Ureter (tissue), 1 donor: ENCODE measurements at places on chromosomes 12 and 14.

DNA sequence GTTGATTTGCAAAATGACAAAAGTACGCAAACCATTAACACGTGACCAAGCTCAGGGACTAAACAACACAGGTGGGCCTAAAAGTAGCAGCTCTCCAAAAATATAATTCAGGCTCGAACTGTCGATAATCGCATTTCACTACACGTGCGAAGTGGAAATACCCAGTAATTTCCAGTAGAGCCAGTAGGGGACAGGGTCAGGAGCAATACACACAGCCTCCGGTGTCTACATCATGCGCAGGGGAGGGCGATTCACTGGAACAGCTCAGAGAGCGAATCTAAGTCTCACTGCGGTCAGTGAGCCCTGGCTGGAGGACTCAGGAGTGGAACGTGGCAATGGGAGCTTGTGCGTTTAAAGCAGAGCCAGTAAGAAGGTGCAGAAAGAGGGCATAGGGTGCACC is 40.4 kb downstream of the SETD3 start:
- no peak for DNase-seq

GRCh38 chr12:114404926-114405518 is 922 bp downstream of the TBX5 start:
- DNase-seq: no peak

GRCh38 chr12:122159882-122160281 is 14.1 kb downstream of the IL31 start:
- no peak for DNase-seq

DNA sequence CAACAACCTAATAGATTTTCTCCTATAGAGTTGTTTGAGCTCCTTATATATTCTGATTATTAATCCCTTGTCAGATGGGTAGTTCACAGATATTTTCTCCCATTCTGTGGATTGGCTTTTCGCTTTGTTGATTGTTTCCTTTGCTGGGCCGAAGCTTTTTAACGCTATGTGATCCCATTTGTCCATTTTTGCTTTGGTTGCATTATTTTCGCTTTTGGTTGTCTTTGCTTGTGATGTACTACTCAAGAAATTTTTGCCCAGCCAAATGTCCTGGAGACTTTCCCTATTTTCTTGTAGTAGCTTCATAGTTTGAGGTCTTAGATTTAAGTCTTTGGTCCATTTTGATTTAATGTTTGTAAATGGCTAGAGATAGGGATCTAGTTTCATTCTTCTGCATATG is 258.4 kb upstream of the FAR2 start:
- DNase-seq: no peak

DNA sequence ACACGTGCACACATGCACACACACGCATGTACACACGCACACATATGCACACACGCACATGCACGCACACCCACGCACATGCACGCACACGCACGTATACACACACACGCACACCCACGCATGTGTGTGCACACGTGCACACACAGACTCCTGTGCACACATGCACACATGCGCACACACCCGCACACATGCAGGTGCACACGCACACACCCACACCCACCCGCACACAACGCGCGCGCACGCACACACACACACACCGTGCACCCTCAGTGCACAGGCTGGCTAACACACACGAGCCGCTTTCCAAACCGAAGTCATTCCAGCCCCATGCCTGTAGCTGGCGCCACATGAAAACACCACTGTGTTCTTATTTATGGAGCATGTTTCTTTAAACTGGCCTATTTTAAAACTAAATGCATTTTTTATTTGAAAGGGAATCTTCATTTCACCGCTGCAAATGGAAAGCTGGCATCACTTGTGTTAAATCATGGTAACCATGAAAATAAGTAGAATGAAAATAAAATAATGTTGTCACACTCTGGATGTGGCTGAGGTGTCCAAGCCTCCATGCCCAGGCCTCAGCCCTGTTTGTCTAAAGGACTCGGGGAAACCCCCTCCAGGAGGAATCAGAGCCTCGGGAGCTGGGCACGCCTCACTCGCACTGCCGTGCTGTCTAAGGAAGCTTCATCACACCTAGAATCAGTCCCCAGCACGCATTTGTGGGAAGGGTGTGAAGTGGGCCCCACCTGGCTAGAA is 45.1 kb downstream of the GALNT9 start:
- DNase-seq: no peak

DNA sequence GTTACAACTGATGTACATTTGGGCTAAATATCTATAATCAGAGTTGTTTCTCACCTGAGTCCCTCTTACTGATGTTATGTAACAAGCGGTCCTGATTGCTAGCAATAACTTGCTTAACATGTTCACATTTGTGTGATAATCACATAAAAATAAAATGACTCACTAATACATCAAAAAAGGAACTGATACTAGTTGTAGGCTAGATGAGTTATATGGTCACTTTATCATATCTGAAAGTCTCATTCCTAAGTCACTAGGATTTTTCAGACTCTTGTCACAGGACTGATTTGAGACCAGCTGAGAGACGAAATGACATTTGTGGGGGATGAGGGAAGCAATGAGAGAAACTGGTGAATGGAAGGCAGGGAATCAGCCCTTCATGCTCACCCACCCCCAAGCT is 34.3 kb downstream of the NKX2-1 start:
- DNase-seq: no peak

- DNase-seq: no peak
Observed at GRCh38 chr12:92424338-92424737, 278.5 kb upstream of the PLEKHG7 start.

DNA sequence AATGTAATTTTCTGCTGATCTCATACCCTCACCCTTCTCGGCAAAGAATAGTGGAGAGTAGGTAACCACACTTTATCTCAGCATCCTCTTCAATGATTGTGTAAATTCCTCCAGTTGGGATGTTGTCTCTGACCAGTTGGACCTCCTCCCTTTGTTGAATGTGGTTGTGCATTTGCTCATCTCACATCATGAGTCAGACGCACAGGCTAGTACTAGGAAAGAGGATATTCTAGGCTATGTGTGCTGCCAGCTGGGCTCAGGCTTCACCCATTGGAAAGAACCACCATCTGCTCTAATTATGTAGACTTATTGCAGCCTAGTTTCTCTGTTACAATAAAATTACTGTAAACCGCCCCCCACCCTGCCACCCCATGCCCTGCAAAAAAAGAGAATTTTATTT is 90.3 kb downstream of the LMO3 start:
- no peak for DNase-seq

GRCh38 chr12:18559242-18559641 is 178.6 kb downstream of the PLCZ1 start:
- DNase-seq: no peak

DNA sequence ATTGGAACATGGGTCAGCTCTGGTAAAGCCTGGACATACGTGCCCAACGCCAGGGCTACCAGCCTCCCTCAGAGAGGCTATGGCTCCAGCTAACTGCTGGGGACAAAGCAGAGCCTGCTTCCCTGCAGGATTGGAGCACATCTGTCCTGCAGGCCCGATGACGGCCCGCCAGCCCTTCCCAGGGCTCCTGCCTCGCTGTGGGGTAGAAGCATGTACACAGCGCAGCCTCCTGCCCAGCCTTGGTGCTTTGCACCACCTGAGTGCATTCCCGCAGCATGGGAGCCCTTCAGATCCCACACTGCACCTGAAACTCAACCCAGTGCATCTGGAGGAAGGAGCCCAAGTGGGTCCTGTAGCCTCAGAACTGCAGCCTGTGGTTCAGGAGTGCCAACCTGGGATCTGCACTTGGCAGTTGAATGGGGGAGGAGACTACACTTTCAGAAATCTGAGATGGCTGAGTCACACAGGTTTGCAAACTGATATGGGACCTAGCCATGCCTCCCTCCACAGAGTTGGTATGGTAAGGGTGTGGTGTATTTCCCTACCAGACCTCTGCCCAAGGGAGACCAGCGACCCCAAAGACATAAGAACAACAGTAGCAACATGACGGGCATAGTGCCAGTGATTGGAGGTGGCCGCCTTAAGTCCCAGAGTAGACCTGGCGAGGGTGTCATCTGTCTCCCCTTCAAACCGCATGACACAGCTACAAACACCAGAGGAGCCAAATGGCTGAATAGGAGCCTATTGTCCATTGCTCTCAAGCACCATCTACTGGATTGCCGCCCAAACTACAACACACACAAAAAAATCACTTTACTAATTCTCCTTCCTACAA is 273.9 kb upstream of the MIS18BP1 start:
- DNase-seq: no peak

DNA sequence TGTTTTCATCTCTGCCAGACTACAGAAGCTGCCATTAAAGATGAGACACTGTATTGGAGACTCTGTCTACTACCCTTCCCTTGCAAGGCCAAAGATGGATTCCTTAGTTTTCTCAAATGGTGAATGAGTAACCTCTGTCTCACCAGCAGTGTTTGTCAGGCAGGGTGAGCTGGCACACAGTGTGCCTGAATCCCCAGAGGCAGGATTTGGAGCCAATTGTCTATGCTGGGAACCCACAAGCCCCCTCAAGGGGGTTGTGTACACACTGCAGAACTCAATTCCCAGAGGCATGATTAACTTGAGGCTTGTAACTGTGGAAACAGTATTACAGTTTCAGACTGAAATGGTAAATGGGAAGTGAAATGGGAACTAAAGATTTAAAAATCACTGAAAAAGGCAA is 136.8 kb upstream of the PTPRB start:
- DNase-seq: no peak

GRCh38 chr12:71935594-71935993 is 3.1 kb upstream of the TPH2 start:
- DNase-seq: no peak

- DNase-seq: no peak
Observed at GRCh38 chr12:101713059-101713682, 15.7 kb downstream of the CHPT1 start.

DNA sequence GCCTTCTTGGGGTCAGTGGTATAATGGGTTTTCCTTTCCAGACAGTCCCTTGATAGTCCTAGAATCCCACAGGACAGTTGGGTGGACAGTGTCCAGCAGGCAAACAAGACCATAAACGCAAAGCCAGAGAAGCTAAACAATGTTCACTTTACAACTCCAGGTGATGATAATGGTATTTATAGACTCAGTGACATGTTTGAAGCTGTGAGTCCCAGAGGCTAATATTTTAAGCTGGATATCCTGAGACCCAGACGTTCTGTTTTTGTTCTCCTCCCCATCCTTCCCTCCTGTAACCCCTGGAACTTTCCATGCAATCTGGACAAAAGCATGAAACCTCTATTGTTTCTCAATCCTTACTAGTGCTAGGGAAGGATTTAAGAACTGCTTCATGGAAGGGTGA is 121.0 kb downstream of the ZFP36L1 start:
- no peak for DNase-seq

DNA sequence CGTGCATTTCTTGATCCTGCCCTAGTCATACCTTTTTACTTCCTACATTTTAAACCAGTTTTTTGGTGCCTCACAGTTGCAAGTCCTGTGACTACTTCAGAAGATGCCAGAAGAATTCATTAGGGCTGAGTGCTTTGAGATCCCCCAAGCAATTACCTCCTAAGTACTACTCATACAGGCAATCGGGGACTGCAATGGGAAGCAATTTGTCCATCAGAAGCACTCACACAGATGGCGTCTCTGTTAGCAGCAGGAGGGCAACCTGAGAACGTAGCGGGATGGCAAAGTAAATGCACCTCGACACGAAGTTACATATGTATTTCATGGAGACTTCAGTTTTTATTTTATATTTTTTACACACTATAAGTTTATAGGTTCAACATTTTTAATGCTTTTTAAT is 188.3 kb downstream of the CAPZA3 start:
- no peak for DNase-seq

- DNase-seq: no peak
Observed at GRCh38 chr12:117045160-117046010, 53.8 kb downstream of the TESC start.

- peak; percentile 79 for DNase-seq
Observed at GRCh38 chr12:115916910-115917668, 360.4 kb downstream of the MED13L start.

DNA sequence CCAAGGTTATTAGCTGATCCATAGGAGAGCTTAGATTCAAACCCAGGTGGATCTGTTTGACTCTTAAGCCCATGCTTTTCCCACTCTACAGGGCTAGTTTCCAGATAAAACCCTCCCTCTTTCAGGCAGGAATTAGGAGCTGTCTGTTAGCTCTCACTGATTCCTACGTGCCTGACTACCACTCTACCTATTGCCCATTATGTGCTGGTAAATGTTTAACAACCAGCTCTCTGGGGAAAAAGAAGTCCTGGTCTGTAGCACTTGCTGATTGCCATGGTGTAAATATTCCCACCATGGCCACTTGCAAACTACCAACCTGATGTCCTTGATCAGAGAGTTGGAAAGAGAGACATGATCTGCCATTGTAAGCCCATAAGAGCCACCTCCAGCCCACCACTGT is 65.5 kb upstream of the BDKRB2 start:
- no peak for DNase-seq

DNA sequence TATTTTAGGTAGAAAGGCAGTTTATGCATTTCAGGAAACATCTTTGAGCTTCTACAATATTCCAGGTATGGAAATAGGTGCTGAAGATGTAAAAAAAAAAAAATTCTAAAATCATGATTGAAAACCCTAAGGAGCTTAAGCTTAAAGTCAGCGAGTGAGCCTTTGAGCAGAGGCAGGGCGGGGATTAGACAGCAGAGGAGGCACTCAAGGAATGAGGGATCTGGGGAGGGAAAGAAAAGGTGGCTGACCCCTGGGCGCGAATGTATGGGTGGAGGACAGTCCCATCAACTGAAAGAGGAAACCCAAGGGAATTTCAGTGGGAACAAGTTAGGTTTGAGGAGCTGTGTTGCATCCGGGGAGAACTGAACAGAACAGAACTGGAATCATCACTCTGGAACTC is 6.4 kb upstream of the PTMS start:
- no peak for DNase-seq

- DNase-seq: no peak
Observed at GRCh38 chr14:32468955-32469354, 139.9 kb downstream of the AKAP6 start.

DNA sequence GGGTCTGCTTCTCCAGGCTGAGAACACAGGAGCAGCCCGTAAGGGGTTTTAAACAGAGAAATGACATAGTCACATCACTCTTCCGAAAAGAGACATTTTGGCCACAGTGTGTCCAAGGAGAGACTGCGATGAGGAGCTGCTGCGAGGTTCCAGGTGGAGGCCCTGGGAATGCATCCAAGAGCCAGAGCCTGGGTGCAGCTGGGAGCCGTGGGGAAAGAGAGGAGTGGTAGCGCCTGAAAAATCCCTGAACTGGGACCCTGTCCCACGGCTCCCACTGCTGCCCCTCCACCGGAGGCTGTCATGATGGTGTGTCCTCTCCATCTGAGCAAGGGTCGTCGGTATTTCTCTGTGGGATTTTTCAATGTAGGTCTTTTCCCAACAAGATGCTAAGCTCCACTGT is 146.9 kb downstream of the BCL11B start:
- peak; percentile 17 for DNase-seq

- DNase-seq: no peak
Observed at GRCh38 chr14:51868405-51868804, 8.0 kb downstream of the GNG2 start.

GRCh38 chr12:107624493-107624892 is 61.1 kb upstream of the PWP1 start:
- no peak for DNase-seq

- no peak for DNase-seq
Observed at GRCh38 chr12:43459285-43459684, 92.7 kb downstream of the ADAMTS20 start.

GRCh38 chr12:79848339-79848738 is 86.6 kb downstream of the PPP1R12A start:
- DNase-seq: no peak
